MCF 10A (cell line): ENCODE measurements at places on chromosomes 1 and 21.
A peak's percentile ranks its signal among the peaks of the same experiment; 100 is the strongest.

GRCh38 chr1:205774198-205775014 lies 876 bp downstream of the RAB29 start:
- DNase-seq, result peak; percentile 24

DNA sequence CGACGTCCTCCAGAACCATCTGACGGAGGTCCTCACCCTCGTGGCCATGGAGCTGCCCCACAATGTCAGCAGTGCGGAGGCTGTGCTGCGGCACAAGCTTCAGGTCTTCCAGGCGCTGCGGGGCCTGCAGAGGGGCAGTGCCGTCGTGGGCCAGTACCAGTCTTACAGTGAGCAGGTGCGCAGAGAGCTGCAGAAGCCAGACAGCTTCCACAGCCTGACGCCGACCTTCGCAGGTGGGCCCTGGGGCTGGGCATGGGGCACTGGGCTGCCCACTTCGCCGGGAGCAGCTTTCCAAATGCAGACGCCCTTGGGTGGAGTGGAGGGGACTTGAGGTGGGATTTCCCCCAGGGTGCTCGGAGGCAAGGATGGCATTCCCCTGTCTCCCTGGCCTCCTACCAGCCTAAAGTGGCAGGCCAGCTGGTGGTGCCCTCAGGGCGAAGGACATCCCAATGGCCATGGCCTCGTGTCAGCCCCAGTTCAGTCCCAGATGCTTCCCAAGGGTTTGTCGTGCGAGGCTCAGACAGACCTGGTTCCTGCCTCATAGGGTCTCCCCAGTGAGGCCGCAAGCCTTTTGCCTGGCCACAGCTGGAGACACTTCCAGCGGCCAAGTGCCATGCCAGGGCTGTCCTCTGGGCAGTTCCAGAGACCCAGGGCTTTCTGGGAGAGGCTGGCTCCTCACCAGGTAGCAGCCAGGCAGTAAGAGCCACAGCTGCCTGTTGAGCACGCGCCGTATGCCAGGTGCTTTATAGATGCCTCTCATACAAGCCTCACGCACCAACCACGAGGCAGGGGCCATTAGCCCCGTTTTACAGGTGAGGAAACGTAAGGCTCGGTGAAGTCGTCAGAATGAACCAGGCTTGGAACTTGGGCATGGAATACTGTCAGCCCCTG lies 27.8 kb downstream of the H6PD start:
- no peak for DNase-seq

DNA sequence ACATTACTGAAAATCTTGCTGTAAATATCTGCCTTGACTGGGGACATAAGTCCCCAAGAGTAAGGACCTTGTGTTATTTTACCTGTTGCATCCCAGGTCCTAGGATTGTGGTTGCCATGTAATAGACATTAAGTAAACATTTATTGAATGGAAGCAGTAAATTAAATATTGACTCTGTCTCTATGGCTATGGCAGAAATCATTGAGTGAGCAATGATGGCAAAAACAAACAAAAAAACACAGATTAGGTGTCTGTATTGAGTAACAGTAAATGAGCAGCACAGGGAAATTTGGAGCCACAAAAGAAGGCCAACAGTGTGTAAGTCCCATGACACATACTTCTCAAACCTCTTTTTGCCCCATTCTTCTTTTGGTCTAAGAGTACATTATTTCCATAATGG lies 240.4 kb downstream of the NFIA start:
- DNase-seq, result peak; percentile 37

DNA sequence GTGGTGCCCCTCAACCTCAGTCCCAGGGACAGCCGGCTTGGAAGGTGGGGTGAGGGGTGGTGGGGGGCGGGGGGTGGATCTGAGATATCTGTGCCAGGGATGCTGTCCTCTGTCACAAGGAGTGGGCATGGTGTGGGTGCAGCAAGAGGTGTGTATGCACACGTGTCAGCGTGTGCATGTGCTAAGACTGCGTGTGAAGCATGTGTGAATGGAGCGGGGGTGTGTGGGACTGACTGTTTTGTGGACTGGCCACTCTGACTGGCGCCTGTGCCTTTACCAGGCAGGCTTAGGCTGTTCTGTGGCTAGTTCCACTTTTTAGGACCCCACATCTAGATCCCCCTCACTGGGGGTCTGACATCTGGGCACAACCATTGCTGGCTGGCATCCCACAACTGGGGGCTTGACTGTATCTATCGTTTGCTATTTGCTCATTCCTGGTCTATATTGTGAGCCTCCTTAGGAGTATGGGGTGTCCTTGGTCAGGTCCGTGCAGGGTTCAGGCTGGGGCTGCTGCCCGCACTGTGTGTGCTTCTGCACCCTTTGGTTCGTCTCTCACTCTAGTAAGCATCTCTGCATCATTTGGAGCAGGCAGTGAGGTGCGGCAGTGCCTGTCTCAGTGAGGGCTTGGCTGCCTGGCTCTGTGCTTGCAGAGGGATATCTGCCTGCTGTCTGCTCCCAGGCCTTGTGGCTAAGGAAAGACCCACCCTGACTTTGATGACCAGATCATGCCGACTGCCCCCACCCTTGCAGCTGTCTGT lies 1.9 kb downstream of the AMPD2 start:
- DNase-seq, result no peak

DNA sequence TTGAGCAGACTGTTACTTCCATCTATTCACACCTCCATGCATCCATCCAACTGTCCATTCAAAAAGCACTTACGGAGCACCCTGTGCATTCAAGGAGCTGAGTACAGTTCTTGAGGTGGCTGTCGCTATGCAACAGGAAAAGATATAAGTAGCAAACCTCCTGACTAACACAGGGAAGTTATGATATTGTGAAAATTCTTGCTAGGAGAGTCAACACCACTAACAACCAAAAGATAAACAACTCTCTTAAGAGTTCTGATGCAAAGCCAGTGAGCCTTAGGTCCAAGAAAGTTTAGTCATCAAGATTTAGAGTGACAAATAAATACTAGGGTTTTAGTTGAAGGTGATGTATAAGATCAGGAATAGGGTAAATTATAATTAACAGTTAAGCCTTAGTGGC lies 44.5 kb upstream of the TRIM45 start:
- peak; percentile 44 for DNase-seq
